ENCODE measurements at places on chromosomes 11 and 22.
A peak's percentile ranks its signal among the peaks of the same experiment; 100 is the strongest.

GRCh38 chr22:45483319-45483718 is 19.4 kb upstream of the FBLN1 start:
- no peak for DNase-seq

DNA sequence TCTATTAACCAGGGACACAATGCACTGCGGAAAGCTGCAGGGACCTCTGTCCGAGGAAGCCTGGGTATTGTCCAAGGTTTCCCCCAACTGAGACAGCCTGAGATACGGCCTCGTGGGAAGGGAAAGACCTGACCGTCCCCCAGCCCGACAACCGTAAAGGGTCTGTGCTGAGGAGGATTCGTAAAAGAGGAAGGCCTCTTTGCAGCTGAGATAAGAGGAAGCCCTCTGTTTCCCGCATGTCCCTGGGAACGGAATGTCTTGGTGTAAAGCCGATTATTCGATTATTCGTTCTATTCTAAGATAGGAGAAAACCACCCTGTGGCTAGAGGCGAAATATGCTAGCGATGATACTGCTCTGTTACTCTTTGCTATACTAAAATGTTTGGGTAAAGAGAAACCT is 5.2 kb downstream of the BET1L start:
- no peak for DNase-seq

- DNase-seq, result no peak
Observed at GRCh38 chr11:68974421-68975194, 6.2 kb downstream of the MRGPRD start.

DNA sequence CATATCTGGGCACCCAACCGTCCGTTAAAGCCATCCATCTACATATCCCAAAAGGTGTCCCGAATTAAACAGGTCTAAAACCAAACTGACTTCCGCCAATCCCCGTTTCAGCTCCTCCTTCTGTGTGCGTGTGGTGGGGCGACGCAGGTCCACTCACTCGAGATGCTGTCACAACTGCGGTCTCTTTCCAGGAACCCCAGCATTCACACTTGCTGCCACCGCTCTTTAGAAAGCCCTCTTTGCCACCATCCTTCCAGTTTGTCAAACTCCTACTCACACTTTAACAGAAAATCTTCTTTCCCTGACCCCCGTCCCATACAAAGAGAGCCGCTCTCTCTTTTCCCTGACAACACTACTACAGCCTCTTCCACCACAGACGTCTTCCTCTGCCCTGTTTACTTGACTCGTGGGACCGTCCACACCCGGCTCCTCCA is 467 bp downstream of the ESS2 start:
- DNase-seq, result no peak

DNA sequence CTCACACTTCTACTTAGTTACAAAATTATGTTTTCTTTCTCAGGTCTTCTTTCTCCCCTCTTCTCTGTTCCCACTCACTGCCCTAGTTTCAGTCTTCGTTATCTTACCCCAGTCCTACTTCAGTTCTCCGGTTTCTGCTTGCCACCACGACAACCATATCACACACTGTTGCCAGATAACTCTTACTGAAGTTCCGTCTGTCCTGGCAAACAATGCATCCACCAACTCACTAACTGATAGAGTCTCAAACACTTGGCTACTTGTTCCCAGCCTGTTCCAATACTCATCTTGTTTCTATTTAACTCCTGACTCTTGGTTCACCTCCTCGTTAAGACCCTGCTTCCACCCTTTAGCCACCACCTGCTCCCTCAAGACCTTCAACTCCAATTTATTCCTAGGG is 164.5 kb downstream of the STK33 start:
- DNase-seq, result no peak

DNA sequence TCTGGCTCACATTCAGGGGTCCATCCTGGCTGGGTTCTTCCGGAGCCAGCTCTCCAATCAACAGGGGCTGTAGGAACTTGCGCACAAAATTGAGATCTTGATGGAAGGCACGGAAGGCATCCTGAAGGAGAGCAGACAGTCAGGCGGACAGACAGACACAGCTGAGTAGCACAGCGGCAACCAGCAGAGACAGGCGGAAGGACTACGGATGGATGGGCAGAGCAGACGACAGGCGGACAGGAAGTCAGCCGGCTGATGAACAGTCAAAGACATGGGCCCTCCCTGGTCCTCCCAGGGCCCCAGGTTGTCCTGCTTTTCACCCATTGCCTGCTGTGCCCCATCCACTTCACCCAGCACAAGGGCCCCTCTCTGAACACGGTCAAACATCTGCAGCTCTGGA is 11.3 kb downstream of the FADS3 start:
- no peak for DNase-seq

- no peak for DNase-seq
Observed at GRCh38 chr11:93611836-93612677, 49.4 kb upstream of the CEP295 start.

DNA sequence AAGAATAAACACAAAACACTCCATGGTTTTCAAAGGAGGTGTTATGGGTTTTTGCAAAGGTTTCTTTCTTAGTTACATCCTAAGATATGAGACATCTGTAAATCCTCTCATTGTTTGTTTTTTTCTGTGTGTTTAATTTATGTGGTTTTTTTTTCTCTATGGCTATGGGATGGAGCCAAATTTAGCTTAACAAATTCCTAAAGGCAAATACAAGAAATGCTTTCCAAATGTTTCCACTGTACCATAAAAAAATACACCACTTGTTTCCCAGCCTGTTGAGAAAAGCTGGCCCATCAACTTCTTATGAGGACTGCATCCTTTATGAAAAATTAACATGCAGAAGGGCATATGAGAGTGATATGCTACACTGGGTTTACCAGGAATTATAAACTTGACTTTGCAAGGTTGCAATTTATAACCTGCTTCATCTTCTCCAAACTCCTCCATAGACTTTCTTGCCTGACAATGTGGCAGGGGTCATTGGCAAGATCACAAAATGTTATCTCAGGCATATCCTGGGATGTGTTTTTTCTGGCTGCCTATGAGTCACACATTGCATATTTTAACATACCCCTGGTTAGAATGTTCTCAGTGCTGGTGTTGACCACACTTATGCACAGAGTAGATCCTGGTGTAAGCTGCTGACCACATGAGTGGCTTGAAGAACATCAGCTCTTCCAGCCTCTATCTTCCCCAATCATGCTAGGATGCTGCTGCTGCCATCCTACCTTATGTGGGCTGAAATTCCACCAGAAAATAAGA is 137.6 kb upstream of the TTC12 start:
- no peak for DNase-seq

DNA sequence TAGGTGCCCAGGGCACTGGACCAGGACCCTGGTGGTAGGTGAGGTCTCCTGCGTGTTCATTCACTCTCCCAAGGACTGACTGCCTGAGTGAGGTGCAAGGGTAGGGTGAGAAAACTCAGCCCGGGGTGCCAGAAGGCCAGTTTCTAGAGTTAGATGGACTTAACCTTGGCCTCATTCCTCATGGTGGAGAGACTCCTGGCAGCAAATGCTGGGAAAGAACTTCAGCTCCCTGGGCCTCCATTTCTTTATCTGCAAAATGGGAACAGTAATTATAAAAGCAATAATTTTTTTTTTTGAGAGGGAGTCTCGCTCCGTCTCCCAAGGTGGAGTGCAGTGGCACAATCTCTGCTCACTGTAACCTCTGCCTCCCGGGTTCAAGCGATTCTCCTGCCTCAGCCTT is 47.7 kb downstream of the TRIOBP start:
- no peak for DNase-seq

GRCh38 chr11:134531327-134532130 is 119.5 kb upstream of the B3GAT1 start:
- no peak for DNase-seq

DNA sequence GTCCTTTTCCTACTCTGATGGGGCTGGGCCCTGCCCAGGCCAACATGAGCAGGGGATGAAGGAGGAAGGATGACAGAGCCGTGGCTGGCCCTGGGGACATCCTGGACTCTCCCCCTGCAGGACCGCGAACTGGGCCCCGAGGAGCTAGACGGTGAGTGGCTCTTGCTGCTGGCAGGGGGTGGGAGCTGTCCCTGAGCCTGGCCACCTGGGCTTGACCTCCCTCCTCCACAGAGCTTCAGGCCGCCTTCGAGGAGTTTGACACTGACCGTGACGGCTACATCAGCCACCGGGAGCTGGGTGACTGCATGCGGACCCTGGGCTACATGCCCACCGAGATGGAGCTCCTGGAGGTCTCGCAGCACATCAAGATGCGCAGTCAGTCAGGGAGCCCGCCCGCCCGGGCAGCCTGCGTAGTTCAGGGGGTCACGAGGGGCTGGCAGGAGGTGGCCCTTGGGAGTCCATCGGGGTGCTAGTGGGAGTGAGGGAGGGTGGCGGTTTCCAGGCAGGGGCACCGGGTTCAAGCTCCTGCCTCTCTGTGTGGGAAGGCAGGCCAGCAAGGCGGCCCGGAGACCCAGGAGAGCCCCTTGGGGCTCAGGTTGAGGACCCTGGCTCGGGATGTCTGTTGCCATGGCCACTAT is 1.0 kb downstream of the CABP4 start:
- DNase-seq, result no peak

GRCh38 chr11:117511483-117511930 is 183.9 kb downstream of the CEP164 start:
- no peak for DNase-seq

DNA sequence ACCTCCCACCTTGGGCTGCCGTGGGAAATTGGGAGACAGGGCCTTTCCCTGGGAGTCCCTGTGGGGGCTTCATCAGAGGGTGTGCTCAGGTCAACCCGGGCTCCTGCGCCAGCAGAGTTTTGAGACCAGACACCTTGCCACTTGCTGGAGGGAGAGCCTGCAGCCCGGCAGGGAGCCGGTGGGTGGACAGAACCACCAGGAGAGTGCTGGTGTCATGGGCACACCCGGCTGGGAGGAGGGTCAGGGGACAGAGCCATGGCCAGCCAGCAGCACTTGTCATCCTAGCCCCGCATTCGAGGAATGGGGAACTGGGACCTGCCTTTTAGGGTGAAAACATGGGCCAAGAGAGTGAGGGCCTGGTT is 209.3 kb downstream of the TBC1D22A start:
- no peak for DNase-seq

GRCh38 chr11:14499178-14499559 is 442 bp downstream of the COPB1 start:
- DNase-seq, result peak; percentile 2

Measured in stimulated activated CD4-positive, alpha-beta T cell treated with anti-CD3 and anti-CD28 coated beads, TNF-alpha, amount 100 ng/mL, for 4 hours (primary cell).